ENCODE measurements at places on chromosomes 7 and 10.

GRCh38 chr10:48399056-48399541, 92.6 kb downstream of the MAPK8 start:
- DNase-seq: no peak

- no peak for DNase-seq
Measured at GRCh38 chr7:30369879-30370278, 85.5 kb downstream of the ZNRF2 start.

DNA sequence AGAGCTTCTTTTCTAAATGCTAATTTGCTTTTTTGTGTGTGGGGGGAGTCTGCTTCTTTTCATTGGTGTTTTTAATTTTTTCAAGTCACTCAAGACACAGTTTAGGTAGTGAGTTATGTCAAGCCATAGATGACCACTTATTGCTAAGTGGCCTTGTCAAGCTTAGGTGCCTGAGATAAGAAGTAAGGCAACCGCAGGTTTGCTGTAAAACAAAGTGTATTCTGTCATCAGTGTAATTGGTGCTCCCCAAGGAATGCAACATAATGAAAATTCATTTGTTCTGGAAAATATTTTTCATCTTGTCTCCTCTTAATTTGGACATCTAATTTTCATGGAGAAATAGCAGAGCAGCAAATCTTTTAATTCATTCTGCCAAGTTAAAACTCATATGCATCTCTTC, 249.6 kb downstream of the EXOC4 start:
- DNase-seq: no peak

- DNase-seq: no peak
Measured at GRCh38 chr10:124222318-124222987, 129.1 kb upstream of the CHST15 start.

GRCh38 chr10:100076750-100077149, 4.9 kb downstream of the CPN1 start:
- no peak for DNase-seq

GRCh38 chr10:98292971-98293370, 25.0 kb upstream of the LOXL4 start:
- DNase-seq: no peak

All from naive thymus-derived CD4-positive, alpha-beta T cell (primary cell).